Esophagus (tissue), 2 donors: ENCODE measurements at places on chromosomes 1 and 21. TPM values are rescaled to one million over a fixed set of nuclear protein-coding genes. Genes with fewer than 3 reads are reported as not detected.

Gene PCSK9
- 5.1 TPM for polyA plus RNA-seq

Gene FOXD3
- 0.16 TPM for polyA plus RNA-seq

Gene TMOD4
- polyA plus RNA-seq: 0.14 TPM

Gene UBXN10
- polyA plus RNA-seq: 0.35 TPM

Gene APOBEC4
- polyA plus RNA-seq: not detected

Gene PSMB2
- 29.7 TPM for polyA plus RNA-seq

Gene SLC37A1
- polyA plus RNA-seq: 12.4 TPM

Gene FAAH
- polyA plus RNA-seq: 12.1 TPM

Gene AXDND1
- polyA plus RNA-seq: not detected

Gene DIO1
- polyA plus RNA-seq: 0.31 TPM

Gene CAMTA1
- 61.1 TPM for polyA plus RNA-seq

Gene TMEM82
- not detected for polyA plus RNA-seq

Gene LRRC3
- polyA plus RNA-seq: 0.93 TPM

Gene COL9A2
- polyA plus RNA-seq: 1.3 TPM

Gene CYYR1
- polyA plus RNA-seq: 4.0 TPM

Gene KISS1
- not detected for polyA plus RNA-seq
